Skeletal muscle cell (primary cell): ENCODE measurements at places on chromosomes 2 and 18.
A peak's percentile ranks its signal among the peaks of the same experiment; 100 is the strongest.

DNA sequence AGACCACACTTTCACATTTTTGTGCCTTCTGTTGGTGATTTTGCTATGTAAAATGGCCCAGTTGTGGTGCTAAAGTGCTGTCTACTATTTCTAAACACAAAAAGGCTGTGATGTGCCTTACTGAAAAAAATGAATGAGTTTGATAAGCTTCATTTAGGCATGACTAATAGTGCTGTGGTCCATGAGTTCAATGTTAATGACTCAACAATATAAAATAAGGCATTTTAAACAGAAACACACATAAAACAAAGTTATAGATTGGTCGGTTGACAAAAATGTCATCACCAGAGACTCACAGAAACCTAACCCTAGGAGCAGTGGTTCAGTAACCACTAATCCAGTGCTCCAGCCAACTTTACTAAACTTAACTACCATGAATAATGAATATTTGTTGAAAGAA lies 160.0 kb downstream of the DNAH6 start:
- peak; percentile 26 for DNase-seq

- DNase-seq, result no peak
These were observed 66.7 kb downstream of the CDC42EP3 start for GRCh38 chr2:37604716-37605115.

- no peak for DNase-seq
These were observed 73.0 kb upstream of the KCTD1 start for GRCh38 chr18:26621161-26622026.

GRCh38 chr2:147204102-147204501 lies 640.7 kb upstream of the ACVR2A start:
- peak; percentile 25 for DNase-seq

- no peak for DNase-seq
These were observed 109.1 kb upstream of the CRIM1 start for GRCh38 chr2:36246320-36246990.

GRCh38 chr18:72174972-72175649 lies 369.0 kb downstream of the CBLN2 start:
- DNase-seq, result no peak

- DNase-seq, result no peak
These were observed 1.7 kb downstream of the ECEL1 start for GRCh38 chr2:232485757-232486557.

- DNase-seq, result no peak
These were observed 39.0 kb downstream of the NOL10 start for GRCh38 chr2:10650761-10651160.

DNA sequence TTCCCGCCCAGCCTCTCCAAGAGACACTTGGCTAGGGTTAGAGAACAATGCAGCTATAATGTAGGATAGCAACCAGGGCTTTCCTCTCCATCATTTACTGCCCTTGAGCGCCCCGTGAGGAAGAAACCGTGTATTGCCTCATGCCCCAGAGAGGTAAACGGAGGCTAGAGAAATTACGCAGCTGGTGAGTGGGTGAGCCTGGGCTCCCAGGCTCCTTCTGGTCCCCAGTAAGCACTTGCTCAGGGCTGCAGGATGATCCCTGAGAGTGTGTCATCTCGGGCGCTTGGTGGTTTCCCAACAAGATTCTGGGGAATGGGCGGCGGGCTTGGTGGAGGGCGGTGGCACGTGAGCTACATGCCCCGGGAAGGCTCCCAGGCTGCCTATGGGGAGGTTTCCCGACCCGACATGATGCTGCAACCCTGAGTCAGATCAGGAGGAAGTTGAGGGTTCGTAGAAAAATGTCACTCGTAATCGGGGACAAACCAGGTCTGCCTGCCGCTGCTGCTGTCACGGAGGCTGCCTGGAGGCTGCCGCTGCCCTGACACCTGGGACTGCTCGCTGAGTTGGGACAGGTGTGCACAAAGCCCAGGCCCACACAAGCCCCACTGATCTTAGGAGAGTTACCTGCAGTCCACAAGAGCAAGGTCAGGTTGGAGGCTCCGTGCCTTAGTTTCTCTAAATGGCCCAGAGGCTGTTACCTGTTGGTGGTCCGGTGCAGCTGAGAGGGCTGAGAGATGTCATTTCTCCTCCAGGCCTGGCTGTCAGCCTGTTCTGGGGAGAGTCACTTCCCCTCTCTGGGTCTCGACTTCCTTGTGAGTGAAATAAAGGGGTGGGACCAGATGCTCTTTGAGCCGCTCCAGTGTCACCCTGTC lies at the start of gene GPR55:
TSS of gene GPR55 (minus strand) at position 773 of the 872 bp plus-strand sequence. CDS start 14,280 bp downstream, outside the sequence.
- no peak for DNase-seq

DNA sequence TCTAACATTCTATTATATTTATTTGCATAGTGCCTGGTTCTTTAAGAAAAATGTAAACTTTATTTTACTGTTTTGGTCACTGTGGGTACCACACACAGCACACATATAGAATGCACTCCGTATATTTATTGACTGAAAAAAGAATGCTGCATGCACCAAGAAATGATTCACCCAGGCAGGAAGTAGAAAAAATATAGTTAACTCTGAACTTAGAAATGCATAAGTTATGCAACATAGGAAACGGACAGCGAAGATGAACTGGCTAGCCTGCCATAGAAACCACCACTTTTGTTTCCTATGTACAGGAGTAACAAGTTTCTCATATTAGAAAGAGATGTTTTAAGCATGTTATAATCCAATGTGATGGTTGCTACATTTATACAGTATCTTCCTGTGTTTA lies 635.8 kb downstream of the DSC3 start:
- DNase-seq, result peak; percentile 31

- DNase-seq, result no peak
These were observed 90.1 kb upstream of the TGFA start for GRCh38 chr2:70643715-70644114.

- DNase-seq, result no peak
These were observed 551.2 kb upstream of the FSIP2 start for GRCh38 chr2:185187421-185187820.

DNA sequence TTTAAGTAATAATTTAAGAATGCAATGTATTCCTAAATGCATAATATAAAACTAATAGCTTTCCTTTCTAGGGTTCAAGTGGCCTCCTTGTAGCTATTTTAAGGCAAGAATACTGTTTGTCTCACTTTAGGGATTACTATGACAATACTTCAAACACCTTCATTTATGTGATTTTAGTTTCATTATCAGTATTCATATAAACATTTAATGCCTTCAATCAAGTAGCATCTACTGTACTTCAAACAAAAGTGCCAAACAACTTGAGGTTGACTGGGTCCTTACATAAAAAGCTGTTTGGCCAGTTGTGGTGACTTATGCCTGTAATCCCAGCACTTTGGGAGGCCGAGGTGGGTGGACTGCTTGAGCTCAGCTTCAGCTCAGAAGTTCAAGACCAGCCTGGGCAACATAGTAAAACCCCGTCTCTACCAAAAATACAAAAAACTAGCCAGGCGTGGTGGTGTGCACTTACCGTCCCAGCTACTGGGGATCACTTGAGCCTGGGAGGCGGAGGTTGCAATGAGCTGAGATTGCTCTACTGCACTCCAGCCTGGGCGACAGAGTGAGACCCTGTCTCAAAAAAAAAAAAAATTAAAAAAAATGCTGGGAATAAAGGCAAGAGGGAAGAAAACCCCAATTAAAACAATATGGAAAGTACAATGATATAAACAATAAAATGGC lies 9.3 kb downstream of the MEX3C start:
- DNase-seq, result no peak

GRCh38 chr18:9058406-9058805 lies 44.1 kb upstream of the NDUFV2 start:
- DNase-seq, result no peak

- DNase-seq, result no peak
These were observed 78.1 kb downstream of the IRS1 start for GRCh38 chr2:226721541-226721940.

DNA sequence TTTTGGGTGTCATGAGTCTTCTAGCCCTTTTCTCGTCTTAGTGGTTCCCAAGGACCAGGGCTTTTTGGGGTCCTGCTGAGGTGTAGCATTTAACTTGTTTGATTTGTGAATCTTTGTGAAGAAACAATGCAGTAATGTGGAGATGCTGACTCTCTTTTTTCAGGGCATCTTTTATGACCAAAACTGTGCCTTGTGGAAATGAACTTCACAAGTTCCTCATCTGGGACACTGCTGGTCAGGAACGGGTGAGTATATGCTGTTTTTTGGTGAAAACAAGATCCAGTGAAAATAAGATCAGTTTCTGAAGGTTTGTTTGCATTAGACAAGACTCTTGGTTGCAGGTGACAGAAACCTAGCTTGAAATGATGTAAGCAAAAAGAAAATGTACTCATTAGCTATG lies 83.9 kb downstream of the RAB31 start:
- DNase-seq, result no peak

DNA sequence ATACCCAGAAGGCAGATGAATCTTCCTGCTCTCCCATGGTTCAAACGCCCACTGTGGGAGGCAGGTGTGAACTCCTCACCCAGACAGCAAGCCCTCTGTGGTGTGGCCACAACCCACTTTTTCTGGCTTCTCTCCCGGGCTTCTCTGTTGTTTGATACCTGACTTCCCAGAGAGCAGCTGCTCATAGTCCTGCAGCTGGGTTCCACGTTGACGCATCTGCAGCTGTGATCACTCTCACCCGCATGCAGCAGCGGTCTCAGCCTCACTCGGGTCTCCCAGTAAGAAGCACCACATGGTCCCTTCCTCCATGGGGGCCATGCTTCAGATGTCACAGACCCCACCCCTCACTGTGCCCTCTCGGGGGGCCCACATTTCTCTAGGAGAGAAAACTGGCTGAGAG lies 3.5 kb downstream of the ASPRV1 start:
- peak; percentile 24 for DNase-seq

DNA sequence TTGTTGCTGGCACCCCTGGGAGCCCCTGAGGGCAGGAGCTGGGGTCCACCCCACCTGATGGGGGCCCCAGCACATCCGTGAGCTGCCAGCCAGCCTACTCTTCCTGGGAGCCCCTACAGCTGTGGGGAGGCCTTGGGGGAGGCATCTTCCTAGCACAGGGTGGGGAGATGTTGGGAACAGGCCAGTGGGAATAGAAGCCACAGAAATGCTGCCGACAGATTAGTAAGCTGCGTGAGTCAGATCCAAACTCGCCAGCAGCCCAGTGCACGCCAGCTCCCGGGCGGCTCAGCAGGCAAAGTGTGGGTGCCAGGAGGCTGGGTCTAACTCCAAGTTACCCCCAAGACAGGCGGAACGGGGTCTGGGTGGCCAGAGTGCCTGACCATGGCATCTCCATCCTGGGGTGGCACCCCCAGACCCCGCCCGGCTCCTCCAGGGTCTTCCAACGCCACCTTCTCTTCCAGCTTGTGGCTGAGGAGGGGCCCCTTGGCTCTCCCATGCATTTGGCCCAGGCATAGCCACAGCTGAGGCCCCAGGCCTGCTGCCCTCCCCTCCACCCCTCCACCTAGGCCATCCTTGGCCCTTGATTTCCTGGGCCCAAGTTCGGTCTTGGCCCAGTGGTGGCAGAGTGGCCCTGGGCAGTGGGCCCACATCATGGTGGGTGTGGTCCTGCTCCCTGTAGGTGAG lies 15.3 kb downstream of the CROCC2 start:
- DNase-seq, result peak; percentile 86

GRCh38 chr2:143399631-143400069 lies 270.4 kb downstream of the ARHGAP15 start:
- DNase-seq, result no peak

DNA sequence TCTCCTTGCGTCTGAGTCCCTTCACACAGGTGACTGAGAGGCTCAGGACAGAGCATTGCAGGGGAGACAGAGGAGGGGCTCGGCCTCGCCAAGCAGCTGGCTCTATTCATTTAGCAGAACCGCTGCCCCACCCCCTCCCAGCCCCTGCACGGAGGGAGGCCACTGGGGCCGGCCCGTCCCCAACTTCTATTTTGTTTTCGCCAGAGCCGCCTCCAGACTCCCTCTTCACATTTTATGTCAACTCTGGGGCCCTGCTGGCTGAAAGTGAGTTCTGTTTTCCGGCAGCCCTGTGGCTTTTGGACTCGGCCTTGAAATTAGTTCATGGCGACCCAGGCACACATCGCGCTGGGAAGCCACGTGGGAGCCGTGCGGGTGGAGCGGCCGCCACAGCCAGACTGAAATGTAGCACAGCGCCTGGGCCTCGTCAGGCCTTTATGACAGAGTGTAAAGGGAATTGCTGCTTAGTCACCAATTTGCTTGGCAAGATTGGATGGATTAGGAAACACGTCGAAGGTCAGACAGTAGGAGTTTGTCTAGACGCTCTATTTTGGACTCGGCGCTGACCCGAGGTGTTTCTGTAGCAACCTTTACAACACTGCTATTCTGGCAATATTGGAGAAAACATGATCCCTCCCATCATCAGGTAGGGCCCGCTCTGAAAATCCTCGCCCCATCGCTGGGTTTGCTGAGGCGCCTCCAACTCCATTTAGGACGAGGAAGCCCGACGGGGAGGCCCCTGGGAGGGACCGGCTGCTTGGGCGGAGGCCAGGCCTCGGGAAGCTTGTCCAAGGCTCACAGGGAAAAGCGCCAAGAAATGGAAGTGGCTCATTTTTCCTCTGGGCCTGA lies 90.7 kb upstream of the CTDP1 start:
- DNase-seq, result peak; percentile 84

DNA sequence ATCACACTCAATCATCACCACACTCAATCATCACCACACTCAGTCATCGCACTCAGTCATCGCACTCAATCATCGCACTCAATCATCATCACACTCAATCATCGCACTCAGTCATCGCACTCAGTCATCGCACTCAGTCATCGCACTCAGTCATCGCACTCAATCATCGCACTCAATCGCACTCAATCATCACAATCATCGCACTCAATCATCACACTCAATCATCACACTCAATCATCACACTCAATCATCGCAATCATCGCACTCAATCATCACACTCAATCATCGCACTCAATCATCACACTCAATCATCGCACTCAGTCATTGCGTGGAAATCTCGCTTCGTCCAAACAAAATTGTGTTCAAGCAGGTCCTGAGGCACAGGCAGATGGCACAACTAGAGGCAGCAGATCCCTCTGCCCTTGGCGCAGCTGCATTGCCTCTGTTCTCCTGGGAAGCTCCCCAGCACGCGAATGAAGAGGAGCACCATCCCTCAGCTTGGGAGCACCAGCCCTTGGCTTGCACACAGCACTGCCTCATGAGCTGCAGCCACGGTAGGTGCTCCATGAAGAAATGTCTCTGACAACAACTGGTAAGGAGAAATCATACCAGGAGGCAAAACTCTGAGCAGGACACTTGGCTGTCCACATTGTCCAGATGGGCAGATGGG lies 108.1 kb downstream of the EIPR1 start:
- DNase-seq, result no peak

GRCh38 chr18:32095192-32095899 lies 3.7 kb downstream of the RNF138 start:
- no peak for DNase-seq

DNA sequence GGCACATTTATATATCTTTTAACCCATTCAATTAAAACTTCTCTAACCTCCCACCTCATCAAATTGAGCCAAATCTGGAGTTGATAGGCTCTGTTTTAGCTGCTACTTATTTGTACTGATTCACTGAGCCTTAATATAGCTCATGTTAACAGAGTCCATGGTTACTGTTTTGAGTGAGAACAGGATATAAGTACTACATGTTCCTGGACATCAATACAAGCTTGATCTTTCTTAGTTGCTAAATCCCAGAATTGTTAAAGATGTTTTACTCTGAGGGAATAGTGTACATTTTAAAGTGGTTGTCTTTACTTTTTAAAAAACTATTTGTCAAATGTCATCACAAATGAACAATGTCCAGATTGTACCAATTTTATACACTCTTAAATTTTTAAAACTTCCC lies 157.7 kb downstream of the RPRM start:
- no peak for DNase-seq
